Activated CD4-positive, alpha-beta T cell treated with anti-CD3 and anti-CD28 coated beads, Interleukin-2, amount 50 U/mL, for 24 hours (primary cell): ENCODE measurements at places on chromosomes 12 and 14.

GRCh38 chr12:19872621-19873540 lies 433.6 kb downstream of the AEBP2 start:
- no peak for DNase-seq

DNA sequence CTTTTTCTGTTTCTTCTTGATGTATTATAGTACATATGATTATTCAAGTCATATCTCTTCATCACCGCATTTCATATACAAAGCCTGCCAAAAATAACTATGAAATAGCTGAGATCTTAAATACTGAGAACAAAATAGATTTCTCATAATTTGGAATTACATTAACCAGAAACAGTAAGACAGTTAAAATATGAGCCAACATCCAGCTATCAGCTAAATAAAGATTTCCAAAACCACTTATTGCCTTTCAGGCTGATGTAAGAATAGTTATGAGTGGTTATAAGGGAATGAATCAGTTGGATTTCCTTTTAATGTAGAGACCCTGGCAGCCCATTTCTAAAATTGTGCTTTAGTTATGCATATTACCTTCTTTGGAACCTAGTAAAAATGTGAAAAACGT lies 47.4 kb downstream of the TMEM117 start:
- no peak for DNase-seq

DNA sequence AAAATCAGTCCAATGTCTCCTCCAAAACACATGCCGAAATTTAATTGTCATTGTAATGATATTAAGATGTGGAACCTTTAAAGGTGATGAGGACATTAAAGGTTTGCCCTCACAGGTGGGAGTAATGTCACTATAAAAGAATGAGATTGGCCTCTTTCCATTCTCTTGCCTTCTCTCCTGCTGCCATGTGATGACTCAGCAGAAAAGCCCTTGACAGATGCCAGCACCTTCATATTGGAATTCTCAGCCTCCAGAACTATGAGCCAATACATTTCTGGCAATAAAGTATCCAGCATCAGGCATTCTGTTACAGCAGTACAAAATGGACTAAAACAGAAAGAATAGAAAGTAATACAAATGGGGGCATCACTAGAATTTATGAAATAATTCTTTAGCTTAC lies 609.7 kb downstream of the SLC16A7 start:
- DNase-seq = no peak

DNA sequence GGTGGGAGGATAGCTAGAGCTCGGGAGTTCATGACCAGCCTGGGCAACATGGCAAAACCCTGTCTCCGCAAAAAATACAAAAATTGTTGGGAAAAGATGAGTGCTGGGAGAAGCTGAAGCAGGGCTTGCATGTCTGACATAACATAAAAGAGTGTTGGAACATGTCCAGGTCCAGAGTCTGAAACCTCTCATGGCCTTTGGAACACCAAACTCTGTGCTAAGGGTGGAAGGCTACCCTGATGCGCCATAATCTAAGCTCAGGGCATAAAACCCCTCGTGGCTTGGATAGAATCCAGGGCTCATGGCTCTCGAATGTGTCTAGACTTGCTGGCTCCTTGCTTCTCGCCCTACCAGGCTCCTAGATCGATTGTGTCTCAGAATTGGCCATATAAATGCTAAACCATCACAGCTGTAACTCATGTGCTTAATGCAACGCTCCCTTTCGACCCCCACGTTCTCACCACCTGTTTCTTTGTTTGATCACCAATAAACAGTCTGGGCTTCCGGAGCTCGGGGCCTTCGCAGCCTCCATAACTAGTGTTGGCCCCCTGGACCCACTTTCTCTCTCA lies 6.7 kb upstream of the CLEC7A start:
- DNase-seq = no peak

GRCh38 chr14:76118594-76118993 lies 33.1 kb upstream of the GPATCH2L start:
- no peak for DNase-seq
